ENCODE measurements at places on chromosomes 7 and 10. TPM values are rescaled to one million over a fixed set of nuclear protein-coding genes. Genes with fewer than 3 reads are reported as not detected.
A peak's percentile ranks its signal among the peaks of the same experiment; 100 is the strongest.

The CYP3A4 gene
- 0.25 TPM for total RNA-seq

The BPGM gene
- total RNA-seq = 10.0 TPM

The LIPJ gene
- total RNA-seq = not detected

The GNGT1 gene
- 0.91 TPM for total RNA-seq

The AS3MT gene
- total RNA-seq = 0.79 TPM

The ZNF804B gene
- not detected for total RNA-seq

The MARVELD1 gene
- 36.1 TPM for total RNA-seq

The ACSM6 gene
- not detected for total RNA-seq

The PPP1R3C gene
- total RNA-seq = 0.20 TPM

The KIAA1549 gene
- 3.9 TPM for total RNA-seq

The TFR2 gene
- 11.8 TPM for total RNA-seq

The ELFN1 gene
- 4.4 TPM for total RNA-seq

The STEAP4 gene
- 0.15 TPM for total RNA-seq

The ITGA8 gene
- 0.02 TPM for total RNA-seq

The HTR5A gene
- total RNA-seq = not detected

The CLDN15 gene
- 16.9 TPM for total RNA-seq

The LEP gene
- total RNA-seq = not detected

The SPDYE1 gene
- not detected for total RNA-seq

The KCNMA1 gene
- total RNA-seq = 0.49 TPM

DNA sequence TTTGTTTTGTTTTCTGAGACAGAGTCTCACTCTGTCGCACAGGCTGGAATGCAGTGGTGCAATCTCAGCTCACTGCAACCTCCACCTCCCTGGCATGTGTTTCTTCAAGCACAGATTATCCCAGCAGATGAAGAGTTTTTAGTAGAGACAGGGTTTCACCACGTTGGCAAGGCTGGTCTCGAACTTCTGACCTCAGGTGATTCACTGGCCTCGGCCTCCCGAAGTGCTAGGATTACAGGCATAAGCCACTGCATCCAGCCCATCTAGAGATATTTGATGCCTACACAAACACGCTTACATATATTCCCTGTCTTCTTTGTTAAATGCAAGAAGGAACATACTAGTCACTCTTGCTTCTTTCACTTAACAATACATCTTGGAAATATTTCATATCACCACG is 5.9 kb upstream of the PTF1A start:
- no peak for DNase-seq

DNA sequence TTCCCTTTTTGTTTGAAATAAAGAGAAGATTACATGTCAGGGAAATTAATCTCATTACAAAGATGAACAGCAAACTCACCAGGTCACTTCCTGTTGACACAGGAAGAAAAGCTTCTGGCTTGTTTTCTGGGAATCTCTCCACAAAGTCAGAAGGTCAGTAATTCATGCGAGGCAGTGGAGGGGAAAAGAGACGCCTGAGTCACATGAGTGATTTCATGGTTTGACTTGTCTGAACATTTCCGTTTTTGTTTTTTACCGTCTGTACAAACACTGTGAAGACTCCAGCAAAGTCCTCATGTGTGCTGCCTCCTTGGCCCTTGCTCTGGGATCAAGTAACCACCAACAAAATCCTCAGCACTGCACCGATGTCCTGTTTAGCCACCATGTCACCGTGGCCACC is 2.5 kb upstream of the HABP2 start:
- DNase-seq = no peak

- DNase-seq = no peak
Measured at GRCh38 chr7:102895602-102896001, 17.2 kb upstream of the LRRC17 start.

- DNase-seq = peak; percentile 81
Measured at GRCh38 chr7:103074519-103075336, at the start of the genes ARMC10 and FBXL13. TSS of gene ARMC10 (plus strand) at chr7:103075140. CDS start at chr7:103075273, 133 bp downstream. TSS of gene FBXL13 (minus strand) at chr7:103074796.

GRCh38 chr7:100629117-100629716 is 12.1 kb downstream of the TFR2 start:
- peak; percentile 28 for DNase-seq

DNA sequence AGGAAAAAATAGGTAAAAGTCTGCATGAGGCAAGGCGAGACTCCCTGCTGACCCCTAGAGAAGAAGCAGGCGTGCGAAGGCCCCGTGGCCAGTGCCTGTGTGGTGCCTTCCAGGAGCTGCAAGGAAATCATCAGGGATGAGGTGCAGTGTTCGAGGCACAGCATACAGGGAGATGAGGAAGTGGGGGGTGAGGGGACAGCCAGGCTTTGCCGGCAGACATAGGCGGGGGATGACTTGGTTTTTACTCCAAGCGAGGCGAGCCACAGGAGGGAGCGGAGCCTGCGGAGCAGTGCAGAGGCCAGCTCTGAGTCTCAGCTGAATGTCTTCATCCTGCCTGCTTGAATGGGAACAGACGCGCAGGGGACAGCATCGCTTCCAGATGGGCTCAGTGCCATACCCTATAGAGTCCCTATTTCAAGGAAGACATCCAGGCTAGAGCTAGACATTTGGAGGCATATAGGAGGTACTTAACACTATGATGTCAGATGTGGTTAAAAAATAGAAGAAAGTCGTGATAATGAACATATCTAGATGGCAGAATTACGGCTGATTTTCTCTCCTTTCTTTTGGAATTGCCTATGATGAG is 49.5 kb downstream of the TCERG1L start:
- DNase-seq = no peak

DNA sequence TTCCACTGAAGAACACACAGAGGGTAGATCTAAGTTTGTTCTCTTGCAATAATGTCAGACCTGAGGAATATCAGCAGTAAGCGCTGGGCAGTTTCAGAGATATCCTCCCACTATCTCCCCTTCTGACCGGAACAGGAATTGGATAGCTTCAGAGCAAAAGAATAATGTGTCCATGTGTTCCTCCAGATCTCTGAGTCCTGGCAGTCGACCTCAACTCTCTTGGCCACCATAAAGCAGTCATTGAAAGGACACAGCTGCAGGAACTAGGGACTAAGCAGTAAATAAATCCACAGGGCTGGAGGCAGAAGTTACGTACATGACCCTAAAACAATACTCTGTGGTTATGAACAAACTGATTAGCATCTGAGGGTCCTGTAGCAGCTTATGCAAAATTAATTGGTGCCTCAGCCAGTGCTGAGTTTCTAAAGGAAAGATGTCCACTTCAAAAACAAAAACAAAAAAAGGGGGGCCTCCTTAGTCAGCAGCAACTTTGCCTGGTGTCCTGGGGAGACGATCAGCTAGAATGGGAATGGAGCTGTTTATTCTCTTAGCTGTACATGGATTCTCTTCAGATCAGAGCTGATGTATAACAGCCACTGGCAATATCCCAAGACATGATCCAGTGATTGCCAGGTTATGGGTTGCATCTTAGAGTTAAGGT is 6.4 kb upstream of the PRTFDC1 start:
- DNase-seq = no peak

DNA sequence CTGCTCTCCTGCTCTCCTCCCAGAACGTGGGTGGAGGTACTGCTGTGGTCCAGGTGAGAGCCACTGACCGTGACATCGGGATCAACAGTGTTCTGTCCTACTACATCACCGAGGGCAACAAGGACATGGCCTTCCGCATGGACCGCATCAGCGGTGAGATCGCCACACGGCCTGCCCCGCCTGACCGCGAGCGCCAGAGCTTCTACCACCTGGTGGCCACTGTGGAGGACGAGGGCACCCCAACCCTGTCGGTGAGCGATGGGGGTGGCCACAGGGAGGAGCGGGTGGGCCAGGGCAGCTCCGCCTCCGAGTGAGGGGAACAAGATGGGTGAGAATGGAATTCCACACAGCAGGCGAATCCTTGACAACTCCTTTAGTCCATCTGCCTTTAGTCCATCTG is 22.1 kb upstream of the C10orf105 start:
- no peak for DNase-seq

DNA sequence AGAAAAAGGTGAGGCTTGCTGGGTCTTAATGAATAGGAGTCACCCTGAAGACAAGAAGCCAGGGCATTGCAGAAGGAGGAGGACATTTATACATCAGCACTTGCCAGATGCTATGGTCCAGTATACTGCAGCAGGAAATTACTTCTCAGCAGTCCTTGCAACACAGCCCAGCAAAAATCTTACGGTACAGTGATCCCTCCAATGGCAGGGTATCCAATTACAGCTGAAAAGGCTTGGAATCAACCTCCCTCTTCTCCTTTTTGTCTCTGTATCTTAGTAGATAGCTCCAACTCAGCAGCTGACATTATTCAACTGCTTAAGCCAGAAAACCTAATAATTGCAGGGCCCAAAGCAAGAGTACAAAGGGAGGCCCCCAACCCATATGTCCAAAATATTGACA is 128.3 kb upstream of the COBL start:
- DNase-seq = no peak

GRCh38 chr7:137846549-137846826 is 286 bp downstream of the DGKI start:
- no peak for DNase-seq

GRCh38 chr7:134420424-134421125 is 38.3 kb downstream of the AKR1B1 start:
- peak; percentile 23 for DNase-seq

- DNase-seq = peak; percentile 56
Measured at GRCh38 chr7:46784732-46785131, 797.2 kb downstream of the TNS3 start.

DNA sequence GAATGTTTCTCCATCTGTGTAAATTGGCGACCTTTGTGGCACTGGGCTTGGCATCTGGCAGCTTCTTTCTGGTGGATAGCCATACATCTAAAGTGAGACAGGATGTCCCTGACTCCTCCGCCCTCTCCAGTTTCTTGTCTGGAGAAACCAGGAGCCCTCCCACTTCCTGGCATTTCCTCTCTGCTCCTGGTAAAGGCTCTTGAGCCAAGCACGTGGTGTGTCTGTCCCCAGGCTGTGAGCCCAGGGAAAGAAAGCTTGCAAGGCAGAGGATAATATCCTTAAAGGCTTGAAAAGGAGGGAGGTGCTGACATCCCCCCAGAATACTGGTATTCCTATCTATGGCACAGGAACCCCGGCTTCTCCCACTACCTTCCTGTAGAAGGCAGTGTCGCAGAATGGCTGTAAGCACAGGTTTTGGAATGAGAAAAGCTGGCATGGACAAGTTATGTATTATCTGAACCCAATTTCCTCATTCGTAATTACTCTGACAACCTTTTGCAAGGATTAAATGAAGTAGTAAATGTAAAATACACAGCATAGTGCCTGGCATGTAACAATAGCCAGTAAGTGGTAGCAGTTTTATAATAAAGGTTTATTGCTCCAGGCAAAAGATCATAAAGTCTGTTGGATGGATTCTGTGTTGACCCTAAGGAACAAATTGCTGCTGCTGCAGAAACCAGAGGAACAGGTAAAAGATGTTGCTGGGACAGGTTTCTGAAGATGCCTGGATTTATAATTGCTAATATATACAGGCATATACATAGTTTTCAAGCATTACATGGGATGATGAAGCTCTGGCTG is 11.8 kb upstream of the ACSL5 start:
- DNase-seq = no peak

GRCh38 chr10:17171141-17171641 is 30.3 kb downstream of the TRDMT1 start:
- no peak for DNase-seq

DNA sequence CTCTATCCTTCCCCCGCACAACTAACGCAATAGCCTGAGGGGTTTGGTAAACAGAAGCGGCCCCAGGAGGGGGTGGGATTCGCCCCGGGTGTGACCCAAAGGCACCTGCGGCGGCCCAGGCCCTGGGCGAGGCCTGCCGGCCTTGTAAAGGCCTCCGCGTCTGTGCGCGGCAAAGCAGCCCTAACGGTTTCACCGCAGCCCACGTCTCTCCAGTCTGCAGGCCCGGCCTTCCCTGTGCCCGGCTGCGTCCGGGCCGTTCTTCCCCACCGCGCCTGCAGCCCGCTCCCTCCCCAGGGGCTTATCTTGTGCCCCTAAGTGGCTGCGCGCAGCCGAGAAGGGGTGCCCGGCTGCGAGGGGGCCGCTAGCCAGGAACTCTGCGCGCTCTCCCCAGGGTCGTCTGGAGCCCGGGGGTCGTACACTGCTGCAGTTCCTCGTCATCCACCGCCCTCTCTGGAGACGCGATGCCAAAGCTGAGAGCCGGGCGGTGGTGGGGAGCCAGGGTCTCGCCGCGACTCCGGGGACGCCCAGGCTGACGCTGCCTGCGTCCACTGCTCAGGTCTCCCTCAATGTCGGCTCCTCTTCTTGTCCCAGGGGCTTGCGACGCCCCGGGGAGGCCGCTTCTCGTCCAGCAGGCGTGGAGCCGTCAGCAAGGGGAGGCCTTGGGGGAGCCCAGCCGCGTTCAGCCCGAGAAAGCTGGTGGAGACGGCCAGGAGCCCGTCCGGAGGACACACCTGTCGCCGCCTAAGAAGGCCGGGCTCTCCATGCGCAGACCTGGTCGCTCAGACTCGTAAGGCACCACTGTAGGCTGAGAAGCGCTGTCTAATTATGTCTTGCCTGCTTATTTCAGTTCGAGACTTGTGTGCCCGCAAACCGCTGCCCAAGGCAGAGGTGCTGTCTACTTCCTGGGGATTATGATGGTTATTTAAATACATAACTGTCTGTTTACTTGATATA is 132.3 kb downstream of the SPAG6 start:
- no peak for DNase-seq

- no peak for DNase-seq
Measured at GRCh38 chr7:112069879-112070321, 136.3 kb downstream of the DOCK4 start.

DNA sequence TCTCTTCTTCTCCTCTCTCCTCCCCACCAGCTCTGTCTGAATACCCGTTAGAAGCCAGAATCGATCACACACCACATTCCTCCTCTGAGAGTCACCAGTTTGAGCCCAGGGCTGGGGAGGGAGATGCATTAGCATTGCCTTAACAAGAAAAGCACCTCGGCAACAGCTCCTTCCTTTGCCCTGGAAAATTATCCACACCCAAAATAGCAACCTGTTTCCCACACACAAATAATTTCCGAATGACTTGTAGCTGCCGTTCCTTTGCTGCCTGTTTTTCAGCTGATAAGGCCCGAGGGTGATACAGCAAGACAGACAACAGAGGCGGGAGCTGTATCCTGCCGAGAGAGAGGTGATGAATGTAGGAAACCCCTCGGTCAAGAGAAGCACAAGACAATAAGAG is 91.3 kb downstream of the CPXM2 start:
- DNase-seq = no peak

- DNase-seq = no peak
Measured at GRCh38 chr10:124003481-124003870, 89.9 kb downstream of the CHST15 start.

- DNase-seq = no peak
Measured at GRCh38 chr7:111101856-111102646, 11.1 kb downstream of the LRRN3 start.

DNA sequence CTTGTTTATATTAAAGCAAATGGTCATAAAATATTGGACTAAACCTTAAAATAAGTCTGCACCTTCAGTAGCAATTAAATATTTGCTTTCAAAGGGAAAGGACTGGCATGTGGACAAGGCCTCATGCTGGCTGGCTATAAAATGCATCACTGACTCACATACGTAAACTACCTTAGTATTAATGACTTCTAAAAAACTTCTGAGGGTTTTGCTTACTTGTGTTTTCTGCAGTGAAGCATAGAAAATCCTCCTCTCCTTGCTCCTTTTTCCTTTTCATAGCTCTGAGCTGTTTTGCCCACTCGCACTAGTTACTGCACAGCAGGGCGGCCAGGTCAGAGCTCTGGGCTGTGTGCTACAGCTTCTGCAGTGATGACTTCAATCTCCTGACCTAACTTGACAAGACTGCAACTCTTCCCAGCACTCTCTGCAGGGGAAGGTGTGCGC is 82.3 kb downstream of the CUL2 start:
- no peak for DNase-seq
